ENCODE measurements at places on chromosomes 3 and 15.

- DNase-seq: no peak
Observed at GRCh38 chr15:63339836-63340235, 41.8 kb downstream of the CA12 start.

DNA sequence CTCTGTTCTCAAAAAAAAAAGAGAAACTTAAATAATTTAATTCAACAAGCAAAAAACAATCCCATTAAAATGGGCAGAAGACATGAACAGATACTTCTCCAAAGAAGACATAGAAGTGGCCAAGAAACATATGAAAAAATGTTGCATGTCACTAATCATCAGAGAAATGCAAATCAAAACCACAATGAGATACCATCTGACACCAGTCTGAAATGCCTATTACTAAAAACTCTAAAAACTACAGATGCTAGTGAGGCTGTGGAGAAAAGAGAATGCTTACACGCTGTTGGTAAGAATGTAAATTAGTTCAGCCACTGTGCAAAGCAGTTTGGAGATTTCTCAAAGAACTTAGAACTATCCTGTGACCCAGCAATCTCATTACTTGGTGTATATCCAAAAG, 382.9 kb downstream of the OTOL1 start:
- no peak for DNase-seq

GRCh38 chr3:131544557-131544956, 41.8 kb upstream of the MRPL3 start:
- DNase-seq: no peak

DNA sequence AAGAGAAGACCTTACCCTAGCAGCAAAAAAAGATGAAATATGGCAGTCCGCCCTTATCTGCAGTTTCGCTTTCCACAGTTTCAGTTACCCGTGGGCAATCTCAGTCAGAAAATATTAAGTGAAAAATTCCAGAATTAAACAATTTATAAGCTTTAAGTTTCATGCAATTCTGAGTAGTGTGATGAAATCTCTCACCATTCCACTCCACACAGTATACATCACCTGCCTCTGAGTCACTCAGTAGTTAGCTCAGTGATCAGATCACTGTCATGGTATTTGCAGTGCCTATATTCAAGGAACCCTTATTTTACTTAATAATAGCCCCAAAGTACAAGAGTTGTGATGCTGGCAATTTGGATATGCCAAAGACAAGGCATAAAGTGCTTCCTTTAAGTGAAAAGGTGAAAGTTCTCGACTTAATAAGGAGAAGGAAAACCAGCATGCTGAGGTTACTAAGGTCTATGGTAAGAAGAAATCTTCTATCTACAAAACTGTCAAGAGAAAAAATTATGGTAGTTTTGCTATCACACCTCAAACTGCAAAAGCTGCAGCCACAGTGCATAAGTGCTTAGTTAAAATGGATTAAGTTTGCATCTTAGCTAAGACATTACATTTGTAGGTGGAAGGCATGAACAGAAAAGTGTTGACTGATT, 48.1 kb downstream of the HSPBAP1 start:
- DNase-seq: no peak

GRCh38 chr3:42025370-42026138, 63.7 kb upstream of the ULK4 start:
- peak; percentile 97 for DNase-seq

DNA sequence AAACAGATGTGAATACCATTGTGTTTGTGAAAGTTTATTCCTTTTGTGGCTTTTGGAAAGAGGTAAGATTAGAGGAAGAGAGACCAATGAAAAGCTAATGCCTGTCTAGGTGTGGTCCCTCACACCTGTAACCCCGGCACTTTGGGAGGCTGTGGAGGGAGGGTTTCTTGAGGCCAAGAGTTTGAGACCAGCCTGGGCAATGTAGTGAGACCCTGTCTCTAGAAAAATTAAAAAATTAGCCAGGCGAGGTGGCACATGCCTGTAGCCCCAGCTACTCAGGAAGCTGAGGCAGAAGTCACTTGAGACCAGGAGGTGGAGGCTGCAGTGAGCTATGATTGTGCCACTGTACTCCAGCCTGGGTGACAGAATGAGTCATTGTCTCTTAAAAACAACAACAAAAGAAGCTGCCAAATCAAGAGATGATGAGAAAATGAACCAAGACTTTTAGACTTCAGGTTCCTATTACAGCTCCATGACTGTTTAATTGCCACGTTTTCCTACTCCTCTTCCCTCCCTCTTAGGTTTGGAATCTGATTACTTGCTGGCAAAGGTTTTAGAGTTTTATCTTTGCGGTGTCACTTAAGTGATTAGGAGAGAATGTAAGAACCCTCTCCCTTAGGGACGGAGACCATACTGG, 68.7 kb downstream of the CGNL1 start:
- DNase-seq: no peak

- DNase-seq: no peak
Observed at GRCh38 chr3:195441476-195441991, 1.3 kb downstream of the ACAP2 start.

DNA sequence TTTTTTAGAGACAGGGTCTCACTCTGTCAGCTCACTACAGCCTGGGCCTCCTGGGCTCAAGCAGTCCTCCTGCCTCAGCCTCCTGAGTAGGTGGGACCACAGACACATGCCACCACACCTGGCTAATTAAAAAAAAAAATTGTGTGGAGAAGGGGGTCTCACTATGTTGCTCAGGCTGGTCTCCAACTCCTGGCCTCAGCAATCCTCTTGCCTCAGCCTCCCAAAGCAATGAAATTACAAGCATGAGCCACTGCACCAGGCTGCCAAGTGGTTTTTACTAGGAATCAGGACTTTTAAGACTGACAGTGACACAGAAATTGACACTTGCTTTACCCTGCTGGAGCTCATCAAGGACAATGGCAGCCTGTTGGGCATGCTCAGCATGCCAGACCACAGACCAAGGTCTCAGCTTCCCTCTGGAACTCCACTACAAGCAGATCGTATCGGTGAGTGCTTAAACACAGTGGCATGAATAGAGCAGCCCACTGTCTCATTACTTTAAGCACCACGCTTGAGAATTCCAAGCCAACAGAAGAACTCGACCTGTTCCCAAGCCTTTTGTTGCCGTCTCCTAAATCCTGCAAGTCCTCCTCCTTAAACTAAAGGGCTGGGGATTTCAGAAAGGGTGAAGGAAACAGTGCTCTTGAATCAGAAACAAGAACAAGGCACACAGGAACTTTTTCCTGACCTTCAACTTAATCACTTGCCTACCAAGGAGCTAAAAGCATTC, 41.4 kb downstream of the EOMES start:
- no peak for DNase-seq

GRCh38 chr3:7745711-7746110, 755.9 kb upstream of the LMCD1 start:
- DNase-seq: no peak

GRCh38 chr15:58870451-58870850, 63.0 kb downstream of the SLTM start:
- no peak for DNase-seq

DNA sequence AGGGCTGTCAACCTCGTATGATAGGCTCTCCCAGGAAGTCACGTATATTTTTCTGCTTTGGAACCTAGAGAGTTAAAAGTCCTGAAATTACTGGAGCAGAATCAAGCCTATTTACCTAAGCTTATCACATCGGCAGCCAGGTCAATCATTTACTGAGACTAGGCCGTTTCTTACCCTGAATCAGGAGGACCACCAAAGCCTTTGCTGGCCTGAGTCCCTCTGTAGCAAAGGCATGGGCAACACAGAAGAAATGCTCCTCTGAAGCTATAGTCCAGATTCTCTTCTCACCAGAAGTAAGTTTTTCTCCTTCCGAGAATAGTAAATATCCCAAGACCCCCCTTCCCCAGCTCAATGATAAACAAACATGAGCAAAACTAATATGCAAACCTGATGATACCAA, 125.9 kb upstream of the PHLDB2 start:
- DNase-seq: no peak

- no peak for DNase-seq
Observed at GRCh38 chr3:67870477-67870876, 216.1 kb upstream of the SUCLG2 start.

GRCh38 chr3:188567478-188568195, 413.7 kb downstream of the LPP start:
- DNase-seq: no peak

DNA sequence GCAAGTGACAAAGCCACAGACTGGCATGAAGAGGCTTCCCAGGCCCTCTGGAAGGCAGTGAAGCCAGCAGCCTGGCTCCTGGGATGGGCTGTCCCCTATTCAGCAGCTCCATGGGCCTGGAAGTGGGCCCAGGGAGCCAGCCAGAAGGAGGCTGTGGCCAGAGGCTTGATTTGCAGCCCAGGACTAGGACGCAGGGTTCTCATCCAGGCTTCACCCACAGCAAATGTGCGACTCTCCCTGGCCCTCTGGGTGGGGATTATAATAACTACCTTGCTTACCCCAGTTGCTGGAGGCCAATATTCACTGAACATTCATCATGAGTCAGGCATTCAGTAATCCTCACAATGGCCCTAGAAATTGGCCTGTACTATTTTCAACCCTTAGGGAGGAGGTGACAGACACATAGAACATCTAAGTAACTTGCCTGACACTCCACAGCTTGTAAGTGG, 24.6 kb upstream of the SRP14 start:
- no peak for DNase-seq

DNA sequence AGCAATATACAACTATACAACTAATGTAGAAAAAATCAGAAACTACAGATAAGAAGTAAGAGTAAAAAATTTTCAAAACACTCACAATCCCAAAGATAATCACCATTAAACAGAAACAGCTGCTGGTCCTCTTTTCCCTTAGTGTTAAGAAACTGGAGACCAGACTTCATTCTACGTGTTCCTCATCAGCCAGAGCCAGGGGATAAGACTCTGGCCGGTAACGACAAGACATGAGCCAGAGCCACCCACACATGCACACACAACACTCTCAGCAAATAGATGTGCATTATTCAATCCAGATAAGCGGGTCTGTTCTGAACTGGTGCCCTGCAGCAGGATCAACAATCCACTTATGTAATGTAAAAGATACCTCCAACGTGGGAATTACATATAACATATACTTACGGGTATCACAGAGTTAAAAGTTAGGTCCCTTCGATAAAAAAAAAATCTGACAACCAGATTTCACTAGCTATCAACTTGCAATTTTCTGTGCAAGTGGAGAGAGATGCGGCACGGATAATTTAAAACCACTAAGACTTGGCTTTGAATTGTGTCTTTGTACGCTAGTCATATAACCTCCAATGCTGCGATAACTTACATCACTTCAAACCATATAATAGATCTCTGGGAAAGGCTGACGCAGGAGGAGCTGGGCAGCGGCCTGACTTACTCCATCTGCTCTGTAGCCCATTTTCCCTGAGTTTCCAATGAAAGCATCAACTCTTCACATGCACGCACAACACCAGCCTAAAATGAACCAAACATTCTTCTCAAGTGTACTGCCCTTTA, 17.8 kb downstream of the PRICKLE2 start:
- peak; percentile 76 for DNase-seq
